ENCODE measurements at places on chromosomes 6 and 20. TPM values are rescaled to one million over a fixed set of nuclear protein-coding genes. Genes with fewer than 3 reads are reported as not detected.

Gene MAN1A1
- 123 TPM for polyA plus RNA-seq

Gene ELOVL5
- polyA plus RNA-seq, result 85.3 TPM

DNA sequence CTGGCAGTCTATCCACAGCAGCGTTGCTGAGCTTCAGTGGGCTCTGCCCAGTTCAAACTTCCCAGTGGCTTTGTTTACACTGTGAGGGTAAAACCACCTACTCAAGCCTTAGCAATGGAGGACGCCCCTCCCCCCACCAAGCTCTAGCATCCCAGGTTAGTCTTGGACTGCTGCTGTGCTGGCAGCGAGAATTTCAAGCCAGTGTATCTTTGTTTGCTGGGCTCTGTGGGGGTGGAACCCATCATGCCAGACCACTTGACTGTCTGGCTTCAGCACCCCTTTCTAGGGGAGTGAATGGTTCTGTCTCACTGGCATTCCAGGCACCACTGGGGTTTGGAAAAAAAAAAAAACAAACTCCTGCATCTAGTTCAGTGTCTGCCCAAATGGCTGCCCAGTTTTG lies 249.7 kb upstream of the SYNCRIP start:
- no peak for DNase-seq

GRCh38 chr6:150231525-150231850 lies 88.6 kb downstream of the PPP1R14C start:
- no peak for DNase-seq

DNA sequence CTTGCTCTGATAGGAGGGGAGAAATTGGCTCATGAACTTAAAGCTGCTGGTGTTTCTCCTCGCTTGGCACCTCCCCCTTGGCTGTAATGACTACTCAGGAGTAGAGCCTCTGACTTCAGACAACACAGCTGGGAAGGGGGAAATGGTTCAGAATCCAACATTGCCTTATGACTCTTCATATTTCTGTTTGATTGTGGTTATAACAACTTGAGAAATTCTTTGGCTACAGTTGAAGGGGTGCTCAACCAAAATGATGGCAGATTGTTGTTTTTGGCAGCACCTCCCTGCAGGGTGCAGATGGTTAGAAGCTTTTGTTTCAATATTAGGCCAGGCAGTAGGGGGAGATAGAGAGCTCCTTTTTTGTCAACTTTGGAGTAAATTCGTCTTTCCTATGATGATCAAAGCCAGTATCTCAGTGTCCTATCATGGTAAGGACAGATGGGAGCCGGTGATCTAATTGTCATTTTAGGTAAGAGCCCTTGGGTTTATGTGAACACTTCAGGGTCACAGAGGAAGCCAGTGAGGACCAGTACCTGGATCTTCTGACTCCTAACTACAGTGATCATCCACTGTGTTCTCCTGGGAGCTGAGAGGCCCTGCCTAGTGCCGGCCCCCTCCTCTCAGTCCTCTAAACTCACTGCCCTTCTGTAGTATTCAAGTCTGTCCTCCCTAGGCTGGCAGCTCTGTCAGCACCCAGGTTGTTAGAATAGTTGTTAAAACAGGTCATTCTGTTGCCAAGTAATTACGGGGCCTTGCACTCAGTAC lies 39.9 kb downstream of the RPRD1B start:
- DNase-seq, result peak; percentile 67

- no peak for DNase-seq
Observed at GRCh38 chr6:108806665-108807064, 41.6 kb upstream of the ARMC2 start.

Gene NKX2-4
- polyA plus RNA-seq, result not detected
